ENCODE measurements at places on chromosomes 1 and 21. TPM values are rescaled to one million over a fixed set of nuclear protein-coding genes. Genes with fewer than 3 reads are reported as not detected.

Gene GBP1
- total RNA-seq, result 54.2 TPM

Gene PLA2G2D
- 0.27 TPM for total RNA-seq

Gene FAM43B
- total RNA-seq, result 0.38 TPM

Gene OR2T11
- not detected for total RNA-seq

Gene FLG2
- not detected for total RNA-seq

Gene RPE65
- not detected for total RNA-seq

DNA sequence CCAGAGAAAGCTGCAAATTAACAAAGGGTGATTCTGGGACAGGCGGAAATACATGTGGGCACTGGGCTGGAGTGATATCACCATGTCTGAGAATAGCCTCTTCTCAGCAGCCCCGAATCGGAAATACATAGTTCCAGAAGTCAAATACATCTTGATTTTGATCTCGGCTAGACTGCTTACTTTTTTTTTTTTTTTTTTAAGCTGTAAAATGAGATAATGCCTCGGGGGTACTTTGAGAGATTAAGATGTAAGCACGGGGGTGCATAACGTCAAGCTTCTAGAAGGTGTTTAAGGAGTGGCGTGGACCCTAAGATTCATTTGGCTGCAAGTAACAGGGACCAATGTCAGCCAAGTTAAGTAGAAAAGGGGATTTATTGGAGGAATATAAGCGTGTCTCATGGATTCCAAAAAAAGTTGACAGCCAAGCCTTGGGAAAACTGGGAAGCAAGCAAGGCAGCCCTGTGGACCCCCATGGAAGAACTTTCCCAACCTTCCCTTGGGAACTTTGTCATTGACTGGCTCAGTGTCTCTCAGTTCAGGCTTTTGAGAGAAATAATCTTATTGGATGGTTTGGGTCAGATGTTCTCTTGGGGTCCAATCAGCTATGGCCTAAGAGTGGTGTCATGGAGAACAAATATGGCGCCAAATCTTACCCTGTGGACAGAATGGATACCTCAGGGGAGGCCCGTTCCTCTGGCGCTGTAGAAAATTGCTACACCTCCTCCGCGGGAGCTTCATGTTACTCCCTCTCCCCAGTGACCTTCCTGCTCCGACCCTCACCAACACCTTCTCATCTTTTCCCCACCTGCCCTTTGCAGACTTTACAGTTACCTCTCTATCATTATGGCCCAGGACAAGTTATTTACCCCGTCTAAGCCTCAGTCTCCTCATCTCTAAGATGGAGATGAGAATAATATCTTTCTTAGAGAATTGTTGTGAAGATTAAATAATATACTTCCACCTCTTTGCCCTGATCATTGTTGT is 186.6 kb downstream of the KAZN start:
- no peak for DNase-seq

DNA sequence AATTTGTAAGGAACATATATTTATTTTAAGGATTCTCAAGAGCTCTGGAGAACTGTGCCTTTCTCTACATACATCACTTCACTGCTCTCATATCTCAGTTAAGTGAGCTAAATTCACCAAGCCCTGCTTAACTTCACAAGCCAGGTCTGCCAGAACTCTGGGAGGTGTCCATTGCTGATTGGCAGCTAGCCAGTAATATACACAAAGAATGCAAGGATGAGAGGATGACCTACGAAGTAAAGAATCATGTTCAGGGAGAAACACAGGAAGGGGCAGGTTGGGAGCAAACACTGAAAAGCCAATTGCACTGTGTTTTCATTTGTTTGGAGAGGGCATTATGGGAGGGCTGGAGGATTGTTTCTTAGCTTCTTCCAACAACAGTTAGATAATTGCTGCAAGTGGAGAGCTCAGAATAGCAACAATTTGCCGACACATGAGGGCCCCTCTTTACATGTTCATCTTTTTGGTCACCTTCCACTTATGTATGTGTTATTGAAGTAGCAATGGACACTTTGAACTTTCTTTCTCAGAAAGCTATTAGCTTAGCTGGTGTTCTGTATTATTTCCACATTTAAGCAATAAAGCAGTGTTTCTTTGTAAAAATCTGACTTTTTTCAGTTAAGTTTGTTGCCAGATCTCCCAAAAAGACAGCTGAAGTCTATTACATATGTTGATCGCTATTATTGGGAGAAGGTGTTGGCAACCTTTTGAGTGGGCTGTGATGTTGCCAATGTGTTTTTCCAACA is 254.8 kb downstream of the LTN1 start:
- no peak for DNase-seq

GRCh38 chr1:9717193-9718005 is 65.9 kb downstream of the PIK3CD start:
- DNase-seq, result peak; percentile 85

Gene NLRP3
- 3.5 TPM for total RNA-seq

DNA sequence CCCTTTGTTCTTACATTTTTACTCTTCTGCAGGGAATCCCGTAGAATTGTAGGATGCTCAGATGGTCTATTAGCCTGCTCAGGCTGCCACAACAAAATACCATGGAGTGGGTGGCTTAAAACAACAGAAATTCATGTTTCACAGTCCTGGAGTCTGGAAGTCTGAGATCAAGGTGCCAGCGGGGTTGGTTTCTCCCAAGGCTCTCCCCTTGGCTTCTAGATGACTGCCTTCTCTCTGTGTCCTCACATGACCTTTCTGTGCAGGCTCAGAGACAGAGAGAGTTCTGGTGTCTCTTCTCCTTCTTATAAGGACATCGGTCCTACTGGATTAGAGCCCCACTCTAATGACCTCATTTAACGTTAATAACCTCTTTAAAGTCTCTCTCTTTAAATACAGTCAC is 41.7 kb downstream of the HUNK start:
- no peak for DNase-seq

GRCh38 chr1:94925004-94925403 is 1.9 kb downstream of the CNN3 start:
- no peak for DNase-seq

DNA sequence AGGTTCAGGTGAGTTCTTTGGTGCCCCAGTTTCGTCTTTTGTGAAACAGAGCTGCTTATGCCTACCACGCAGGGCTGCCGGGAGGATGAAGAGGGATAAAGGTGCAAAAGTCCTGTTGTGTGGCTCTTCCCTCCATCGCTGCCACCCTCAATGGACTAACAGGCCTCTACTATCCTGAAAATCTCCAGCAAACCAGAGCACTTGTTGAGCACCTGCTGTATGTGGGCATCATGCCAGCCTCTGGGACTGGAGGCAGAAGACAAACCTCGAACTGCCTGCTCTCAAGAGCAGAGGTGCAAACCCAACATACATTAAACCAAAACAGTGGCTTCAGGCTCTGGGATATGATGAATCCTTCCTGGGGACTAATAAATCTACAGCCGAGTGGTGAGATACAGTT is 174.1 kb downstream of the ACTL8 start:
- DNase-seq, result no peak
